NT2/D1 (cell line): ENCODE measurements at places on chromosomes 16 and 17.
A peak's percentile ranks its signal among the peaks of the same experiment; 100 is the strongest.

GRCh38 chr16:86994651-86995171, 322.5 kb downstream of the C16orf95 start:
- no peak for DNase-seq

DNA sequence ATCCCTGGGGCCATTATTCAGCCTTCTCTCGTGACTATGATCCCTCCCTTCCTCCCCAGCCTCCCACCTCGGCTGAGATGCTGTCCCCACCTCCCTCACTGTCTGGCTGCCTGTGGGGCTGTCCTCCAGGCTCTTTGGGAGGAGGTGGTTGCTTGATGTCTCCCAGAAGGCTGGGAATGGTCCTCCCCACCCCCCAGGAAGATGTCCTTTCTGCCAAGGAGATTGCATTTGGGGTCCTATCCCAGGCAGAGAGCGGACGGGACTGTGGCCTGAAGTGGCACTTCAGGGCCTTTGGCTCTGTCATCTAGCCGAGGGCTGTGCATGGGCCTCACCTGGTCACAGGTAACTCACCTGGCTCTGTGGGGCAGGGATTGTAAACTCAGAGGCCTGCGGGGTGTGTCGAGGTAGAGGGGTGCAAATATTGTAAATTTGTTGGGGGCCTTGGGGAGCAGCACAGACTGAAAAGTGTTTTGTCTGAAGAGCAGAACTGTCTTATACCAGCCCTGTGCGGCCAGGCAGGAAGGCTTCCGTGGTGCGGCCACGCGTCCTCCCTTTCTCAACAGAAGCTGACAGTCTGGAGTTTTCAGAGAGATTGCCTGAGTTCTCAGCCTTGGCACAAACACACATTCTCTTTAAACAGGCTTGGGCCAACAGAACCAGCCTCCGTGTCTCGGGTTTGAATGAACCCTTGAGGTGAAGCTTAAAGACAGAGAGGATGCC, 177.9 kb downstream of the SEC14L1 start:
- DNase-seq: no peak

DNA sequence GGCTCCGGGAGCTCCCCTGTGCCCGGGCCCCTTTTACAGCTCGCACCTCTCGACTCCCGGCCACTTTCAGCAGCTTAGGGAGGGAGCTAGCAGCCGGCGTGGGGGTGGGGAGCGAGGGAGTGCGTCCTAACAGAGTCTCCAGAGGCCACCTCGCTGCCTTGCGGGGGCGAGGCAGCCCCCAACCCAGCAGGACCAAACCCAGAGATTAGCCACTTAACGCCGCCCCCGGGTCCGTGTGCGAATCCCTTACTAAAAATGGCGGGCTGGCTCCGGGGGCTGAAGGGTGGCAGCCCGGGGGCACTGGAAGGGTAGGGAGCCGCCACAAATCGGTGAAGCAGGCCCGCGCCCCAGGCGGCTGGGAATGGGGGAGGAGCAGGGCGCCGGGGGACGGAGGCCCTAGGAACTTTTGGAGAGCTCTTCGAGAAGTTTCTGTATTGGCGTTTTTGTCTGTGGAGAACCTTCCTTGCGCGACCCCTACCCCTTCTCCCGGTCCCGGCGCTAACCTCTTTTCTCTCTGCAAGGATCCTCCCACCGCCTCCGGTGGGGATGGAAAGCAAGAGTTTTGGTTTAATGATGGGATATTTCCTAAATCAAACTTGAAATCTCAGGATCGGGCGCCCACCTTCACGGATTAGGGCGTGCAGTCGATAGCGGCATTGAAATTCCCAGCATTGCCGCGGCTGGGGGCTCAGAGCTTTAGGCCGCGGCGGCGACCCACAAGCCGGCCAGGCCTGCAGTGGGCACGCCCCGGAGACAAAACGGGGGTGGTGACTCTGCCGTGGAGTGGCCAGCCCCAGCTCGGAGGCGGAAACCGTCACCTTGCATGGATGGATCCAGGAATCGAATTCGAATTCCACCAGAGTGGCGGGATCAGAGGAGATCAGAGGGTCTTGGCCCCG, 793 bp upstream of the IRX3 start:
- no peak for DNase-seq

DNA sequence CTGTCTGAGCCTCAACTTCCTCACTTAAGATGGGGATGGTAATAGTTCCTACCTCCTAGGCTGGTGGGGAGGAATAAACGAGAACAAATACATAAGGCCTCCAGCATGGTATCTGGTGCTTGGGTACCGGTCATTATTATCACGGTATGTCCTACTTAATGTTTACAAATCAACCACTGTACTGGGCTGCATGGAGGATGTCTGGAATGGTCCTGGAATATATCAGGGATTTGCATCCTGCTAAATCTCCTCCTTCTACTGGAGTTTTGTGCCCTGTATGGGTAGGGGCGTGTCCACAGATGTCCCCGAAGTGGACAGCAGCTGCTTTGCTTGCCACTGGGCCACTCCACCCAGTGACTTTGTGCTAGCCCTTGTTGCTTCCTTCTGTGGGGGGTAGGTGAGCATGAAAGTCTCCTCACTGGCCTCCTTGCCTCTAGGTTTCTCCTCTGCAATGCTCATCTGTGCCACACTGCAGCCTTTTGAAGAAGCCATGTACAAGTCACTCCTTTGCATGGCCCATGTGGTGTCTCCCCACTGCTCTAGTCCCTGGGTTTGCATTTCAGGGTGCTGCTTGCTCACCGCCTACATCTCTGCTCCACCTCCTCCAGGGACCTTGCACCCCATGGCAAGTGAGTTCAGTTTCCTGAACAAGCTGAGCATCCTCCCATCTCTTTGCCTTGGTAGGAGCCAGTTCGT, 2.2 kb upstream of the CMIP start:
- no peak for DNase-seq

- no peak for DNase-seq
These were observed 399.2 kb downstream of the CNTNAP4 start for GRCh38 chr16:76676356-76676755.

DNA sequence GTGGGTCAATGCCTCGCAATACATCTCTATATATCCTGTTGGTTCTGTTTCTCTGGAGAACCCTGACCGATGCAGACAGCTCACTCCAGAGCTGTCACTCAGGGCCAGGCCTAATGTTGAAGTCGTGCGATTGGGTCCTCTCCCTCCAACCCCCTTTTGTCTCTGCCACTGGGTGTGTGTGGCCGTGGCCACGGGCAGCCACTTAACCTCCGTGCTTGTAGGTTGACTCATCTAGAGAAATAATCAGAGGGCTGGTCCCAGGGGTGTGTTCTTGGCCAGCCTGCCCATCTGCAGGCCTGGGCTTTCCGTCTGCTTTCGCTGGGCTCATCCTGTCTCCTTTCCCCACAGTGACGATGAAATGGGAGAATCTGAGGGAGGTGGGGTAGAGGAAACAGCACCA, 7.4 kb downstream of the ADAD2 start:
- no peak for DNase-seq

GRCh38 chr17:55246583-55246982, 18.2 kb upstream of the HLF start:
- no peak for DNase-seq

GRCh38 chr17:31733326-31733725, 125.7 kb downstream of the COPRS start:
- peak; percentile 3 for DNase-seq

DNA sequence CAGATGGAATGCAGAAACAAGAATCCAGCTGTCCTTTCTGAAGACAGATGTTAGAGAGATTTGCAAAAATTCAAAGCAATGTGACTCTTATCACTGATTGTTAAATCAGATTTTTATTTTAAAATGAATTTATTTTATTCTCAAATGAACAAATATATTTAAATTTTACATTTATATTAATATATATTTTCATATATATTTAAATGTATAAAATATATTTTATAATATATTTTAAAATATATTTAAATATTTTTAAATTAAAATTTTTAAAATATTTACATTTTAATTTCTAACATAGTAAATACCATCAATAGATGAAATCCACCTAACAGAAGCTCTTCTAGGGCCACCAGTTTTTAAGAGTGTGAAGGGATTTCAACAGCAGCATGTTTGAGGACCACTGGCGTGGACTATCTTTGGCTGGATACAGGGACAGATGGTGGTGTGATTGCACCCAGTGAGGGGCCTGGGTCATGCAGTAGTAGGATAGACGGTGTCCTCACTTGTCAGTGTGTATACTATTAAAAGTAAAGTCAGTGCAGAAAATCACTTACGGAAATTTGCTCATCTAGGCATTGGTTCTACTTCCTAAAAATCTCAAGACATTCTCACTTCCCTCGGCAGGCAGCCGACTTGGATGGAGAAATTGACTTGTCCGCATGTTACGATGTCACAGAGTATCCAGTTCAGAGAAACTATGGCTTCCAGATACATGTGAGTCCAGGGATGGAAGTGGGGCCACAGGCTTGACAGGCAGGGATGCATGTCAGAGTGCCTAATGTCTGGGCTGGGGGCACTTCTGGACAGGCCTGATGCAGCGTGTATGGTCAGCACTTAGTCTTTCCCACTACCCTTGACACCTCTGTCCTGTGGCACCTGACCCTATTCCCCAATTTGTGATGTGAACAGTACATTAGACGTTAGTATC, 56.3 kb downstream of the PLD6 start:
- DNase-seq: no peak

- no peak for DNase-seq
These were observed at the start of gene MYO15B for GRCh38 chr17:75587675-75588595. Gene MYO15B, plus strand, starts transcription at chr17:75587800. Its CDS starts 258 bp downstream, at chr17:75588058.

DNA sequence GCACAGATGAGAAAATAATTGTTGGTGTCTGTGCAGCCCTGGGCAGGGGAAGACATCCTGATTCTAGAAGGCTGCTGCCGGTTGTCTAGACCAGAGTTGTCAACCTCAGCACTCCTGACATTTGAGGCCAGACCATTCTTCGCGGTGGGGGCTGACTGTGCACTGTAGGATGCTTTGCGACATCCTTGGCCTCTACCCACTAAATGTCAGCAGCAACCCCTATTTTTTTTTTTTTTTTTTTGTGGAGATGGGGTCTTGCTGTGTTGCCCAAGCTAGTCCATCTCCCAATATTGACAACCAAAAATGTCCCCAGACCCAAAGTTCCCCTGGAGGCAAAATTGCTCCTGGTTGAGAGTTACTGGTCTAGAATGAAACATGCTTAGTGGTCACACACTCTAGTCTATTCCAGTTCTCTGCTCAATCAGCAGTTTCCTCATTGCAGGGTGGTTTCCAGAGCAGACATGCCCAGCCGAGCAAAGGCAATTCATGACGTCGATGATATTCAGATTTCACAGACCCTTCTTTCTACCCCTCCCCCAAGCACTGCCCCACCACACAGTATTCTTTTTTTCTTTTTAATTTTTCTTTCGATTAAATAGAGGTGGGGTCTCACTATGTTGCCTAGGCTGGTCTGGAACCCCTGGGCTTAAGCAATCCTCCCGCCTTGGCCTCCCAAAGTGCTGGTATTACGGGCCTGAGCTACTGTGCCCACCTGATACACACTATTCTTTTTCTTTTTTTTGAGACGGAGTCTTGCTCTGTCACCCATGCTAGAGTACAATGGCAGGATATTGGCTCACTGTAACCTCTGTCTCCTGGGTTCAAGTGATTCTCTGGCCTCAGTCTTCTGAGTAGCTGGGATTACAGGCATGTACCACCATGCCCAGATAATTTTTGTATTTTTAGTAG, 9.0 kb downstream of the C17orf99 start:
- no peak for DNase-seq

DNA sequence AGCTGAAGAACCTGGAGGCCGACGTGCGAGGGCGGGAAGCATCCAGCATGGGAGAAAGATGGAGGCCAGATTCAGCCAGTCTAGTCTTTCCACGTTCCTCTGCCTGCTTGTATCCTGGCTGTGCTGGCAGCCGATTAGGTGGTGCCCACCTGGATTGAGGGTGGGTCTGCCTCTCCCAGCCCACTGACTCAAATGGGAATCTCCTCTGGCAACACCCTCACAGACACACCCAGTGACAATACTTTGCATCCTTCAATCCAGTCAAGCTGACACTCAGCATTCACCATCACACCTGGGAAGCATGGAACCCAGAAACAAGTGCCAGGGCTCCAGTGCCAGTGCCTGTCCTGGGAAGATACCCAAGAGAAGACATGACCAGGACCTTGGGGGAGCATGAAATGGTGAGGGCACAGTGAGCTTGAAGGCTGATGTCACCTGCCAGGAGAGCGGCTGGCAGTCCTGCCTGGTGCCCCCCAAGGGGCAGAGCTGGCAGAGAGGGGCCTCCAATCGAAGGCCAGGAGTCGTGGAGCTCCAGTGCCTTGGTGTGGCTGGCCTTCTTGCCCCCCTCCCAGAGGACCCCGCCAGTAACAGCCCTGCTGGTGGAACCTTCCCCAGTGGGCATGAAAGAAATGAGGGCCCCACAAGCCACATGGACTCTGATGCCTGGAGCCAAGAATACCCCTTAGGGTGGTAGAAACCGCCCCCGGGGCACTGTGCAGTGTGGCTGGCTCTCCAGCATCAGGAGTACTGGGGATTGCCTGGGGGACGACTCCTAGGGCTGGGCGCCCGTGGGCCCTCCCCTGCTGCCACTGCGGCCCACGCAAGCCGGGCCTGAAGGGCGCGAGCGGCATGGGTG, 643 bp upstream of the NPB start:
- DNase-seq: no peak

DNA sequence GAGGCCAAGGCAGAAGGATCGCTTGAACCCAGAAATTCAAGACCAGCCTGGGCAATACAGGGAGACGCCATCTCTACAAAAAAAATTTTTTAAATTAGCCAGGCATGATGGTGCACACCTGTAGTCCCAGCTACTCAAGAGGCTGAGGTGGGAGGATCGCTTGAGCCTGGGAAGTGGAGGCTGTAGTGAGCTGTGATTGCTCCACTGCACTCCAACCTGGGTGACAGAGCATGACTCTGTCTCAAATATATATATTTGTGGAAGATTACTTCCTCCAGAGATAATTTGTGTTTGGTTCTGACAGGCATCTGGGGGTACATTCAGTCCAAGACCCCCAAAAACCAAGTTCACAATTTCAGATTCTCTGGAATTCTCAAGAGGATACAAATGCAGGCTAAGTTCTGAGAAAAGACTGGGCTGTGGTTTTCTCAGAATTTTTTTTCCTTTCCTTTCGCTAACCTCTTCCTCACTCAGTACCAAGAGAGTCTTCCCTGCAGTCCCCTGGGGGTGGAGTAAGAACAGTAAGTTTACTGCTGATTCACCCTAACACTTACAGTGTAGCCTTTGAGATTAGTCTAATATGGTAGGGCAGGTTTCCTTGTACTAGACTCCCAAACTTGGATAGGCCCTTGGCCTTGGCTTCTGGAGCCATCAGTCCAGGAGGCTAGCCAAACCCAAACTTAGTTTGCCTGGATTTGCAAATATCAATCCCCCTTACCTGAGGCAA, 15.1 kb downstream of the GSDMB start:
- no peak for DNase-seq

DNA sequence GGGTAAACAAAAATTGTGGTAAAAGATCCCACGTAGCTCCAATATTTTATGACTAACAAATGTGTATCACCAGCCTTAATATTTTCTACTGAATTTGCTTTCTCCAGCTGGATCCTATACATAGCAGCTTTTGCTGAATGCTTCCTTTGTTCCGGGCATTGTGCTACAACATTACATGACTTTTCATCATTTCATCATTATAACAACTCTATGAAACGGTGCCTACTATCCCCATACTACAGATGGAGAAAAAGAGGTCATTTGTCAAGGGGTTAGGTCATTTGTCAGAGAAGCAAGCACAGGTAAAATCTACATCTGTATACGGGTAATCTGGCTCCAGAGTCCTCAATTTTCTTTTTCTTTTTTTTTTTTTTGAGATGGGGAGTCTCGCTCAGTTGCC, 74.3 kb downstream of the KANSL1 start:
- no peak for DNase-seq
